NCI-H1105 (cell line): ENCODE measurements at places on chromosomes 3 and 15.

DNA sequence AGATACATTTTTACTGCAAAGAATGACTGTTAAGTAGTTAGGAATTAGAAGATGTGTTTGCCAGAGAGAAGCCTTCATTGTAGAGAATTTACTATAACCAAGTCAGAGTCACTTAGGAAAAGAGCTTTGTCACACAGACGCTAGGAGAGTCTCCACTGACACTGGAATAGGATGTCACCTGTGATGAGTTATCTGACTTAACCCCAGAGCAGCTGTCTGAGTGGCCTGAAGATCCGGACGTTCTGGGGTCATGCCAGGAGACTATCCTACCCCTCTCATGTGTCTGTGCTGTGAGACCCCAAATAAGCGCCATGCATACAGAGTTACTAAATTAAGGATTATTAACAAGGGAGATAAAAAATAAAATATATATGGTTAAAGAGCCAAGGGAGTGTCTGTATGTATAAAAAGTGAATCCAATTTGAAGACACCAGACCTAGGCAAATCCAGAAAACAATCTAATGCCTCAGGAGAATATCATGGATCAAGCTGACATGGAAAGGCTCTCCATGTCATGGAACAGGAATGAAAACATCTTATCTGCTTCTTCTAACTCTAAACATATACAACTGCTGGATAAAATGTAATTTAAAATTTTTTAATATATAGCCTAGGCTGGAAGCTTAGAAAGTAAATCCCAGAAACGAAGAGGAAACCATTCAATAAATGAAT is 43.5 kb downstream of the ITGB5 start:
- DNase-seq = no peak

DNA sequence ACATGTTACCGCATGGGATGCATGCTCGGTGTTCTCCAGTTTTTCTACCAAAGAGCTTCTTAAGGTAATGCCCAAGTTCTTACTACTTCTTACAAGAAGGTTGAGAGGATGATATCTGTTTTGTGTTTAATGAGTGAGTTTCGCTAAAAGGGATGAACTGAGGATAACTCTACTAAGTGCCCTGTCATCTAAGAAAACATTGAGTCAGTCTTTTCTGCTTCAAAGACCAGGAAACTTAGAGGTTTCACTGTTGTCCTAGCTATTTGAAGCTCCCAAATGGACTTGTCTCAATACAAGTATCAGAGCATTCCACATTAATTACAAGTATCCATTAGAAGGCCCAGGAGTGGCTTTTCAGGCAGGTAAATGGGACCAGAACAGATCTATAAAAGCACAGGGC is 296.2 kb downstream of the KBTBD8 start:
- DNase-seq = no peak

- no peak for DNase-seq
Observed at GRCh38 chr3:45480218-45480617, 91.8 kb downstream of the LARS2 start.

DNA sequence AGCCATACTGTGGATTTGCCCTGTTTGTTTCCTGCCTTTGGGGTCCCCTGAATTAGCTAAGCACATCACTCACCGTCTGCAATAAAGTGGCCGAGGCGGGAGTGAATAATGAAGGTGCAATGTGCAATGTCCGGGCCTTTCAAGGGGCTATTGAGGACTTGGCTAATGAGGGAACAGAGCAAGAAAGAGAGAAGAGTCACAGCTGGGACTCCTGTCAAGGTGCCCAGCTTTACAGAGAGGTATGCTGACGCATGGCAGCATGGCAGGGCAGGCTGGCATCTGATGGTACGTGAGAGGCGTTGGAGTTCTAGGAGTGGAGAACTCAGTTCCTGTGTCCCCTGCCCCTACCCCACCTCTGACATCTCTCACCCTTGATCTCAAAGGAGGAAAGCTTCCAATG is 13.8 kb upstream of the ATP2B2 start:
- no peak for DNase-seq

- no peak for DNase-seq
Observed at GRCh38 chr3:9879830-9880549, at the start of gene CIDEC. Gene CIDEC (minus strand): TSS chr3:9880253. CDS start chr3:9878486, 1,767 bp downstream.

- no peak for DNase-seq
Observed at GRCh38 chr3:152254041-152254440, 14.7 kb upstream of the MBNL1 start.

GRCh38 chr15:48388910-48389309 is 57.7 kb downstream of the DUT start:
- no peak for DNase-seq

- no peak for DNase-seq
Observed at GRCh38 chr3:185693985-185694653, 108.0 kb downstream of the SENP2 start.

DNA sequence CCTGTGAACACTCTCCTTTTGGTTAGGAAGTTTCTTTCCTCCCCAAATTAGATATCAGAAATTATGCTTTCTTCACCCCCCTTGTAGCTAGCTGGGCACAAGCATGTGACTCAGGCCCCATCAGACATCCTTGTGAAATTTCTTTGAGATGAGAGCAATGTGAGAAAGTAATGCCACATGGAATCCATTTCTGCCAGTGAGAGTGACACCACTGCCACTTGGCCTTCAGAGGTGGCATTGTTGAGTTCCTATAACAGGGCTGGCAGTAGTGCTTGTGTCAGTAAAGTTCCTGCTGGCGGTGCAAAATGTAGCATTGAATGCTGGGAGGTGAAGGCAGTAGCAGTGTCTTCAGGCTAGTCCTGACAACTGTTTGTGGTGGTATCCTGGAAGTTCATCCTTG is 80.7 kb upstream of the ZNF280D start:
- no peak for DNase-seq

DNA sequence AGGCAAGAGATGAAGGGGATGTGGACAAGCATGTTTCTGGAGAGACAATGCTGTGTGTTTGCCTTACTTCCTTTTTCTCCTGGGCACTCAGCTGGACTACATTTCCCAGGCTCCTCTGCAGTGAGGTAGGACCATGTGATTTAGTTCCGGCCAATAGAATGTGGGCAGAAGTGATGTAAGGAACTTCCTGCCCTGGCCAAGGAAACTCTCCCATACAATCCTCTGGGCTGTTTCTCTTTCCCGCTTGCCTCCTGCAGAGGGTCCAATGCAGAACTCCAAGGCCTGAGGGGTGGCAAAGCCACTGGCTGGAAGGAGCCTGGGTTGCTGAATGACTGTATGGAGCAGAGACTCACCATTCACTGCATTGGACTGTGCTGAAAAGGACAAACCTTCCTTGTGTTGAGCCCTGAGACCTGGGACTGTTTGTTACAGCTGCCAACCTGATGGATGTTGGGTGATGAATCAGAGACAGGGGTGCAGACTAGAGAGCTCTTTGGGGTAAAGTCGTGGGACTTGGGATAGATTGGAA is 82.7 kb upstream of the SLC6A6 start:
- no peak for DNase-seq

DNA sequence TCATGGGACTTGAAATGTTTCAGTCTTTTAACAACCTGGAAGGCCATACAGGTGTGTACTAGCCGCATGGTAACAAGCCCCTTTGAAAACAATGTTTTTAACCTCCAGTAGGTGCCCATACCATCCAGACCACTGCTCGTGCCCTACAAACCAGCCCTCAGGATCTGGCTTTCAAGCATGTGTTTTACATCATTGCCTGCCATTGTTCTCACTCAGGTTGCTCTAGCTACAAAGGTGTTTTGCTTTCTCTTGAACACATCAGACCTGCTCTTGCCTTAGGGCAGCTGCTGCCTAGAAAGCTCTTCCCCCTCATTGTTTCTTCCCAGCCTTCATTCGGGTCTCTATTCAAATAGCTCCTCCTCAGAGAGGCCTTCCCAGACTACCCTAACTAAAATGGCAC is 32.3 kb upstream of the MAP3K13 start:
- no peak for DNase-seq

GRCh38 chr15:25905140-25905539 is 42.0 kb upstream of the ATP10A start:
- no peak for DNase-seq

DNA sequence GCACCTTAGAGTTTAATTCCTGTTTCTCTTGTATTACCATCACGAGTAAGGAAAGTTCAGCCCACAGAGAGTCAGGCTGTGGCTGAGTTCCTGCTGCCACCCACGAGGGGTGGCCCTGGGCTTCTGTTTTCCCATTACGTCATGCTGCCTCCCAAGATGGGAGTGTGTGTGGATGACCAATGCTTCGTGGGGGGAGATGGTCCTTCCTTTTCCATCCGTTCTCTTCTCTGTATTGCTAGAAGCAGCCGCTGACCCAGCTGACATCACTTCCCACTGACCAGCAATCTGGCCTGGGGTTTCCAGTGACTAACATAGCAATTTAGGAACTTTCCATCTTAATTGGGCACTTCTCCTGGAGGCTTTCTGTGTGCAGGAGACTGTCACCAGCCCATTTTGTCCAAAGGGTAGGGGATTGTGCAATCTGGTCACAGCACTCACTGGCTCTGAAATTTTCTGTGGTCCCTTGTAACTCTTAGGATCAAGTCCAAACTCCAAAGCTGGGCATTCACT is 9.3 kb downstream of the IRAK2 start:
- DNase-seq = no peak

- no peak for DNase-seq
Observed at GRCh38 chr15:66600240-66600627, 34.4 kb upstream of the LCTL start.

GRCh38 chr3:36815375-36815774 is 51.0 kb upstream of the DCLK3 start:
- no peak for DNase-seq

- DNase-seq = no peak
Observed at GRCh38 chr3:180749322-180749721, 70.0 kb upstream of the CCDC39 start.

DNA sequence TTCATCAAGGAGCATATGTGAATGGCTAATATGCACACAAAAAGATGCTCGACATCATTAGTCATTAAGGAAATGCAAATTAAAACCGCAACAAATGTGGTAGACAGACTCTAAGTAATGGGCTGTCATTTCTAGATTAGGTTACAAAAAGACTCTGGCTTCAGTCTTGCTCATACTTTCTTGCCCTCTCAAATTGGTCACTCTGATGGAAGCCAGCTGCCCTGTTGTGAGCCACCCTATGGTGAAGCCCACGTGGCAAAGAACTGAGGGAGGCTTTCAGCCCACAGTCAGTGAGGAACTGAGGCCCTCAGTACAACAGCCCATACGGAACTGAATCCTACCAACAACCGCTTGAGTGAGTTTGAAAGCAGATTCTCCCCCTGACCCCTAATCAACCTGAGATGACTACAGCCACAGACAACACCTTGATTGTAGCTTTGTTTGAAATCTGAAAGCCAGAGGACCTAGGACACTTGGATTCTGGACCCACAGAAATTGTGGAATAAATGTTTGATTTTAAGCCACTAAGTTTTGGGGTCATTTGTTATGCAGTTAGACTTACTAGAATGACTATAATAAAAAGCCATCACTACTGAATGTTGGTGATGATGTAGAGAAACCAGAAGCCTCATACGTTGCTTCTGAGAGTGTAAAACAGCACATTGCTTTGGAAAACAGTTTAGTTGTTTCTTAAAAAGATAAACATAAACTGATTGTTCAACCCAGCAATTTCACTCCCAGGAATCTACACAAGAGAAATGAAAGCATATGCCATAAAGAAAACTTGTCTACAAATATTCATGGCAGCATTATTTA is 45.7 kb downstream of the EHHADH start:
- no peak for DNase-seq

- DNase-seq = no peak
Observed at GRCh38 chr3:2860626-2861025, 249.5 kb downstream of the IL5RA start.

DNA sequence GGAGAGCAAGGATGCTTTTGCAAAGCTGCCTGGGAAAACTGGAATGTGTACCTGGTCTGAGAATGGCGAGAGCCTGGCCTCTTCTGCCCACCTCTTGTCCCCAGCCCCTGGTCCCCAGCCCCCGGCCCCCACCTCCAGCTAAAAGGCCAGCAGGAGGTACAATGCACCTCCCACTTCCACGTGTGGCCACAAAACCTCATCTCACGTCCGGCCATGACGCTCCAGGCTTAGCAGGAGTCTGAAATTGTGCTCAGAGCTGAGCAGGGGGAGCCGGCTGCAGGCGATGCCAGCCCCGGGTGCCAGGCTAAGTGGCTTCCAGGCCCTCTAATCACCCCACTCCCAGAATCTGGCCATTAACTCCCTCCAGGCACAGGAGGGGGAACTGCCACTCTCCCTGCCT is 83.1 kb upstream of the PRR20G start:
- no peak for DNase-seq

DNA sequence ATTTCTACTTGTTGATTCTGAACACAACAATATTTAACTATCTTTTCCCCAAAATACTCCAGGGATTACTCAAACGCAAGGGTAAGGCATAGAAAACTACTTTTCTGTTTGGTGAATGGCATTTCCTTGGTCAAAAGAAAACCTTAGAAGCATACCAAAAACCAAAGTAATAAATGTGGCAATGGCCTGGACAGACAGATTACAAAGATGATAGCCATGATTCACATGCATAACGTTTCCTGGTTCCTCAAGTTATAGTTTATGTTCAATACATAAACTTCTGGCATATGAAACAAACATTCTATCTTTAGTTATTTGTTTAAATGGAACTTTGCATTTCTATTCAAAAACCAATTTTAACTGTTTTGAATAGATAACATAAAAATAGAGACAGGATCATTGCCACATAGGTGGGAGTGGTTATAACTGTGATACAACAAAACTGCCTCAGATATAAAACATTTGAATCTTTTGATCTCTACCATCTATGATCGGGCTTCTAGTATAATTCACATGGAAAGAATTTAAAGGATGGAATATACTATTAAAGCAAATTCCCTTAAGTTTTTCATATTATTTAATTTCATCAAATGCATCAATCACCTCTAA is 32.1 kb downstream of the FOXP1 start:
- no peak for DNase-seq

GRCh38 chr3:102090721-102091045 is 241.4 kb downstream of the NFKBIZ start:
- DNase-seq = no peak

GRCh38 chr3:150074697-150075416 is 104.2 kb upstream of the PFN2 start:
- DNase-seq = no peak

GRCh38 chr3:109994853-109995252 is 657.5 kb upstream of the DPPA4 start:
- no peak for DNase-seq

DNA sequence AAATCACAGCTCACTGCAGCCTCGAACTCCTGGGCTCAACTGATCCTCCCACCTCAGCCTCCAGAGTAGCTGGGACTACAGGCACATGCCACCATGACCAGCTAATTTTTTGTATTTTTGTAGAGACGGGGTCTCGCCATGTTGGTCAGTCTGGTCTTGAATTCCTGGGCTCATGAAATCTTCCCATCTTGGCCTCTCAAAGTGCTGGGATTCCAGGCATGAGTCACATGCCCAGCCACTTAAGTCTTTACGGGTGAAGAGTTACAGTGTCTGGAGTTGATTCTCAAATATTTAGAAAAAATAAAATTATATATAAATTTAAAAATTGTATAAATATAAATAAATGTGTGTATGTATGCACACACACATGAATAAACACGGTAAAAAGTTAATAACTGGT is 14.5 kb upstream of the KBTBD12 start:
- no peak for DNase-seq
